ENCODE measurements at places on chromosomes 2 and 18.
A peak's percentile ranks its signal among the peaks of the same experiment; 100 is the strongest.

- no peak for DNase-seq
Measured at GRCh38 chr2:120508567-120509041, 162.7 kb downstream of the INHBB start.

DNA sequence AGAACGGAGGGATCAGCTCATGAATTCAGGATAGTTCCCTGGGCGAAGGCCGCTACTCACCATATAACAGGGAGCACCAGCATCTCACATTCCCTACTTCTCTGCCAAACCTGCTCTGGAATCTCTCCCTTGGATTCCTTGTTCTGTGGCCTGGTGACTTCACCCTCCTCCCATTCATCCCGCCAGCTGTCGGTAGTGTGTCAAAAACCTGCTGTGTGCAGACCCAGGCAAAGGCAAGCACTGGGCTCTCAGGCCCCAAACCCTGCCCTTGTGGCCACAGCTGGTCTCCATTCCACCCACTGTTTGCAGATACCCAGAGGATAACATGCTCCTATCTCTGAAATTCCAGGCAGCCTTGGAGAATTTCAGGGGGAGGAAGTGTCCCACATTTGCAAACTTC lies 151.6 kb downstream of the CAPN13 start:
- DNase-seq = no peak

GRCh38 chr2:199985625-199986207 lies 30.3 kb downstream of the MAIP1 start:
- DNase-seq = peak; percentile 39

- no peak for DNase-seq
Measured at GRCh38 chr2:50953021-50953420, 78.9 kb downstream of the NRXN1 start.

DNA sequence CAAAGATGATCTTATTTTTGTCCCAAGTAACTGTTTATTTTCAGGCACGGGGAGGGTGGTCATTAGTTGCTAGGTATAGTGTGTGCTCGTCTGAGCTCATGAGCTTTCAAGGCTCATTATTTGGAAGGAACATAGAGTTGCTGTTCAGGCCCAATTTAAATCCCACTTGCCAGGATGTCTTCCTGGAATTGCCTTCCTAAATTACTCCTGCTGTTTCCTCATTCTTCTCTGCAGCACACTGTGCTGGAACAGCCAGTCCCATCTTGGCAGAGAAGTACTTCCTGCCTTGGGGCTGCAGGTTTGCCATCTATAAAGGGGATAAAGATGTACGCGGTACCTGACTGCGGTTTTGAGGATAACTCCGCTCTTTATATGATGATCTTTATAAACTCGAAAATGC lies 37.3 kb downstream of the GREB1 start:
- DNase-seq = no peak

DNA sequence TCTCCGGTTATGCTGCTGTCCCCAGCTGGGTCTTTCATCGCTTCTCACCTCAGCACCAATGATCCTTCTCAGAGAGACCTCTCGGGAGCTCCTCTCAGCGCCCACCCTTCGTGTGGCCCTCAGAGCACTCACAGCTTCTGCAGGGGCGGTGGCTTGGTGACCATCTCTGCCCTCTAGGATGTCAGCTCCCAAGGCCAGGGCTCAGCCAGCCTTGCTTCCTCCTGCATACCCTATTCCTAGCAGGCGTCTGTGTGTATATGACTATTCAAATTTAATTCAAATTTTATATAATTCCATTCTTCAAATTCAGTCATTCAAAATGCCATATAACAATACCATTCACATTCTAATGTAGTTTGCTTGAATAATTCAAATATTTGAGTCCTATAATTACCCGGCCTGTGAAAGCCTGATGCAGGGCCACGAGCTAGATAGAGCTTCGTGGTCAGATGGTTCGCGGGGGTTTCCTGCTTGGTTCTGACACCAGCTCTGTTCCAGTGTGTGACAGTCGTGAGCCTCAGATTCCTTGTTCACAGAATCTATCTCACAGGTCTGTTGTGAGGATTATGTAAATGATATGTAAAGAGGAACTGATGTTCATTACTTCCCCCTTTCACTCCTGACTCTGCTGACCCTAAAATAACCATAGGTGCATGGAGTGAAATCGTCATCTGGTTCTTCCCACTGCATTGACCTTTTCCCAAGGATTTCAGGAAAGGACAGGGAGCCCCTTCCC lies 94.0 kb upstream of the CNGA3 start:
- DNase-seq = no peak

DNA sequence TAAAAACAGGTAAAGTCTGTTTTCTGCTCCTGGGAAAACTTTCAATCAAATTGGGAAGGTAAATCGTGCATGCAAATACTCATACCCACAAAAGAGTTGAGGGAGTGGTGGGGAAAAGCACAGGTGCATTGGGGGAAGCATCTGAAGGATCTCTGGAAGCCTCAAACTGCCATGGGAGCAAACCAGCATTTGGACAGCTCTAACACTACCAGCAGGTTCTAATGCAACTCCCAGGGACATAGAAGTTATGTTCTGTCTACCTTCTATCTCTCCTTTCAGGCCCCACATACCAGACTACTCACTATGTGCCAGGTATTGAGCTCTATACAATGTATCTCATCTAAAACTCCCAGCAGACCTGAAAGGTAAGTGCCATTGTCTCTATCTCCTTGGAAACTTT lies 933.7 kb downstream of the NRXN1 start:
- no peak for DNase-seq

GRCh38 chr2:161954103-161954502 lies 119.9 kb downstream of the DPP4 start:
- peak; percentile 71 for DNase-seq

- no peak for DNase-seq
Measured at GRCh38 chr18:54215069-54215468, 9.4 kb downstream of the MBD2 start.

DNA sequence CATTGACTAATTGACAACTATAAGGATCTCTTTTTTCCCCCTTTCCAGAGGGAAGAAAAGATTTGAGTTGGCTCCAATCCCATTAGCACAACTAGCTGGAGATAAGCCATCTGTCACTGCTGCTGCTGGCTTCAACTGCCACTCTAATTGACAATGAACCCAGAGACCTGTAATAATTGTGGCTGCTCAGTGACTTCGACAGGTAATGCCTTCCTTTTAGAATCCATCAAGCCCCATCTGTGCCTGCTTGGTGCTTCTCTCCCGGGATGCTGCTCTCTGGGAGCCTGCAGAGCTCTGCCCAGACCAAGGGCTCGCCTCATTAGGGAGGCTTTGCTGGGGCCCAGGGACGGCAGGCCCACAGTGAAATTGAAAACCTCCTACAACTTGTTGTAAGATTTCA lies 376.7 kb upstream of the SOX11 start:
- no peak for DNase-seq

DNA sequence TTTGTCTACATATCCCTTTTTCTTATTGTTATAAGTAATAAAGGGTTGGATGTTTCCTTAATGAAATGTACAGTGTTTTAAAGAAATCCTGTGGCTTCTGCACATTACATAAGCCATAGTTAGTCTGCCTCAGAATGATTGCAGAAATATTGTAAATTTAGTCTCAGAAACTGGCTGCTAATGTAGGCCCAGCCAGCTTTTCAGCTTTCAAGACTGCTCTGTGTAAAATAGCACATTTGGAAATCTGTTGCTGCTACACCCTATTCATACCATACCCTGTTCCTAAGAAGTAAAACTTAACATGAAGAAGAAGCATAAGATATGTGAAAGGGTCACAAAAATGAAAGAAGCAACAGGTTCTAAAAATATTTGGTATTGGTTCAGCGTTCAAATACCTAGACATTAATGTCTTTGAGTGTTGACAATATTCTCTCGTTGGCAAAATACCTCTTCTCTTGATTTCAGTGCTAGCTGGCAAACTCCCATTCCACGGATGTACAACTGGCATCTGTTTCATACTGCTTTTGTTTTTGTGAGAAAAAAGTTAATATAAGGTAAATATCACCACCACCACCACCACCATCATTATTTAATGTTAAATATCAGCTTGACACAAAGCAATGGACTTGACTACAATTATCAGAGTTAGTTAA lies 19.2 kb upstream of the NCKAP1 start:
- no peak for DNase-seq

GRCh38 chr2:23273786-23274185 lies 111.2 kb upstream of the KLHL29 start:
- no peak for DNase-seq

DNA sequence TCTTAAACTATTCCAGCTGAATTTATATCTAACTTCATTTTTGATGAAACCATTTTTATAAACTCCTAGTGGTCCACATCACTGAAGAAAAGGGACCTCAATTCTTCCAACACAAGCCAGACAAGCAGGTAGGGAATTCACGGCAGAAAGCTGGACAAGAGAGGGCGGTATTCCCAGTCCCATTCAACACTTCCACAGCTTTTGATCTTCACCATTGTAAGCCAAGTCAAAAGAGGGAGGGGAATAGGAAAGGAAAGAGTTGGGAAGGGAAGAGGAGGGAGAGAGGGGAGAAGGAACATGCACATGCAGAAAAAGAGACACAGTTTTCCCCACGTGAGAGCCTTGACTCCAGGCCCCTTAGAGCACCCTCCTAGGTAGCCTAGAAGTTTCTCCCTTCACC lies 77.4 kb downstream of the CCBE1 start:
- no peak for DNase-seq

- no peak for DNase-seq
Measured at GRCh38 chr2:158817588-158817987, 22.5 kb downstream of the DAPL1 start.

- no peak for DNase-seq
Measured at GRCh38 chr2:10592652-10593051, 97.1 kb downstream of the NOL10 start.

DNA sequence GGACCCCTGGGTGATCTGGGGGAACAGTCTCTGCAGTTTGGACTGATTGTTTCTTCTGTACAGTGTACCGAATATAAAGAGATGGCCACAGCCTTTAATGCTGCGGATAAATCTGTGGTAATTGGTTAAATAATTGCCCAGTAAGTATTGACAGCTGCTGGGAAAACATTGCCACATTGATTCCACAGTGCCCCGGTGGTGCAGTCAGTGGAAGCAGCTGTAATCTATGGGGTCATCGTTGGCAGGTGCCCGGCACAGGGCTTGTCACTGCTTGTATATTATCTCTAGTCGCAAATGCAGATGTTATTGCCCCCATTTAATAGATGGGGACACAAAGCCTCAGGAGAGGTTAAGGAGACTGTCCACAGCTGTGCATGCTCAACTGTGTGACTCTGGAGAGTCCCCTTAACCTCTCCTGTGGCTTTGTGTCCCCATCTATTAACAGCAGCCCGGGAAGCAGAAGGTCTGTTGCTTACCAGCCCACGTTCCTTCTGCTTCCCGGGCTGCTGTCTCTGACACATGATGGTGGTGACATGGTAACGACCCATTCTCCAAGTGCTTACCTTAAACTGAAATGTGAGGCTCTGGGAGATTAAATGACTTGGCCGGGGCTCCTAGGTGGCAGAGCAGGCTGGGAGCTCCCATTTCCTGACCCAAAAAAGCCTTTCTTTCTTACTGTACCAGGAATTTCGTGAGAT lies 76.9 kb downstream of the NCK2 start:
- no peak for DNase-seq

- DNase-seq = no peak
Measured at GRCh38 chr2:71560638-71561011, 107.3 kb downstream of the DYSF start.

- DNase-seq = no peak
Measured at GRCh38 chr2:63218800-63219526, 168.3 kb downstream of the OTX1 start.

DNA sequence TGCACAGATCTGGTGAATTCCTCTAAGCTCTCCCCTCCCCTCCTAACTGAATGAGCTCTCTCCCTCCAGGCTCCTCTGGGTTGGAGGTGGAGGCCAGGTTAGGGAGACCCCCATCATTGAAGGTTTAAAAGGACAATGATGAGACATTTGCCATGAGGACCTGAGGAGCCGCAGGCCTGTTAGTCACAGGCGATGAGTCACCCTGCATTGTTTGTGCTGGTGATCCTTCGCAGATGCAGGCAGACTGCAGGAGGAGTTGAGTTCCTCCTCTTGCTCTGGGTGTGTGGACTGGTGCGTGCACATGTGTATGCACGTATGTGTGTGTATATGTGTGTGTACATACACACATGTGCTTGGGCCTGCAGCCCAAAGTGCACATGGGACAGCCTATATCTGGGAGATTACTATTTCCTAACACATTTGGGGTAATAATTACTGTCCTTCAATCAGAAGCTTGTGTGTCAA lies 42.0 kb downstream of the MCFD2 start:
- DNase-seq = no peak

Measured in central memory CD4-positive, alpha-beta T cell (primary cell).